AG09309 (cell line): ENCODE measurements at places on chromosomes 2 and 18.

- no peak for DNase-seq
Measured at GRCh38 chr18:35703043-35703688, 121.6 kb downstream of the GALNT1 start.

GRCh38 chr2:176056406-176056805, 27.4 kb downstream of the EVX2 start:
- no peak for DNase-seq

- DNase-seq = no peak
Measured at GRCh38 chr2:201280191-201281040, 20.1 kb downstream of the CASP8 start.

GRCh38 chr2:65142515-65142914, 12.6 kb upstream of the RAB1A start:
- DNase-seq = no peak

DNA sequence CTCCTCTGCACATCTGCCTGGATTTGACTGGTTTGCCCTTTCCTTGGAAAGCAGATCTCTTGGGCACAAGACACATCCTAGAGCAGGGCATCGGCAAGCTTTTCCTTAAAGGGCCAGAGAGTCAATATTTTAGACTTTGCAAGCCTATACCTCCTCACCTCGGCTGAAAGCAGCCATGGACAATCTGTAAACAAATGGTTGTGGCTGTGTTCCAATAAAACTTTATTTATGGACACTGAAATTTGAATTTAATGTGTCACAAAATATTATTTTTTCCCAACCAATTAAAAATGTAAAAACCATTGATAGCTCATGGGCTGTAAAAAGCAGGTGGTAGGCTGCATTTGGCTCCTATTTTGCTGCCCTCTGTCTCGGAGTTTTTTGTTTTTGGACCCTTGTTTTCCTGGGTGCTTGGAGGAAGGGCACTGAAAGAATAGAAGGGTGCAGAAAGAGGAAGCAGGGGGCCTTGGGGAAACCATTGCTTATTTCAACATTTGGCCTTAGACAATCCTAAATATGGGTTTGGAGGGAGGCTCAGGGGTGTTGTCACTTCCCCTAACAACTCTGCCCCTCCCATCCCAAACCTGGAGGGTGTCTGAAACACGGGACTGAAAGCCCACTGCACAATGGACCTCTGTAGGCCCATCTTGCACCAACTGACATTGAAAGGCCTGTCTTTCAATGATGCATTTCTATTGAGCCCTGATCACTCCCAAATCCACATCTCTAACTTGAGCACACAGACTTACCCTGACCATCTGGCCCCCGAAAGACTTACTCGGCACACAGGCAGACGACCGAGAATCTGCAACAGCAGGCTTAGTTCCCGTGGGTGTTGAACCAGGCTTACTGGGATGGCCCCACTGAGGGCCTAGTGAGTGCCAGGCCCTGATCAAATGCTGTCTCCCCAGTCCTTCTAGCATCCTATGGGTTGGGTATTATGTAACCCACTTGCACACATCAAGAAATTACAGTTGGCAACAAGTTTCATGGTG, 7.1 kb upstream of the ZFP36L2 start:
- no peak for DNase-seq

DNA sequence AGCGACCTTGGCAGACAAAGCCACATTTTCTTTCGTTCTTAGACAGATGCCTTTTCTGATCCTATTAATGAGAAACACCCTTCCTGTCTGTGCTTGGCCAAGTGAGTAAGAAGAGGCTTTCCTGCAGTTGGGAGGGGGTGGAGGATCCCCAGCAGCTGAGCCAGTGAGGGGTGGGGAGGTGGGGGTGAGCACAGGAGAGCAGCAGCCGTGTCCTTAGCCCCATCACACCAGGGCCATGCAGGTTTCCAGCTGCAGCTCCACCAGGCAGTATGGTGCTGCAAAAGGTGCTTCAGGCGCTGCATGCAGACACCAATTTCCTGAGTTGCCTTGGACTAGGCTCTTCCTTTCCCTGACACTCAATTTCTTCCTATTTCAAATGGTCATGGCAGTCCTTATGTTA, 123.3 kb upstream of the SIX2 start:
- DNase-seq = no peak

DNA sequence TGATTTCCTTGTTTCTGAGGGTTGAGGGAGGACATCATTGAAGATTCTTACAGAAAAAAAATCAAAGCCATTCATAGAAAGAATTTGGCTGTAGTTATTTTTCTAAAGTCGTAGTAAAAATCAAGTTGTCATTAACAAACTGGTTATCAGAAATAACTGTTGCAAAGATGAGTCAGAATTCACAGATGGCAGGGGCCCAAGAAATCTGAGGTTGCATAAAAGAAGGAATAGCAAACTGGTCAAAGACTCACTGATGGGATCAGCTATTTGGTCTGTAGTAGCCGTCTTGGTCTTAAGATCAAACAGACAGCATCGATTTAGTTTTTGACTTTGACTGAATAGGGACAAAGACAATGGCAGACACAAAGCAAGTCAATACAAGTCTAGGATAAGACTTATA, 334.3 kb downstream of the FIGN start:
- DNase-seq = peak; percentile 7

DNA sequence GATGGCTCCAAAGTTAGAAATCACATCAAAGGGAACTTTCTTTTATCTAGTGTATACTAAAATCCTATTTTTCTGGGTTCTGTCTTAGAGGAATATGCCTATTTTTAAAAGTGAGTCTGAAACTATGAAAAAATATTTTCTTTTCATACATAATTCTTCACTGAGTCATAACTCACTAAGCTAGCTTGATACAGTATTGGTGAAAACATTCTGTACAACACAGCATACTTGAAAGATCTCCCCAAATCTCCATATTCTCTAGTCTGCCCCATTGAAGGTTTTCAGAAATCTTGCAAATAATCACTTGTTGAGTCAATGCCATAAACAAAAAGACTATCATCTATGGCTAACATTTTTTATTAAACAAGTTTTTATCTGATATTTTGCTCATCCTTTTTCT, 44.5 kb downstream of the COL3A1 start:
- DNase-seq = no peak

GRCh38 chr2:217636991-217637561, 365.7 kb downstream of the TNS1 start:
- no peak for DNase-seq

DNA sequence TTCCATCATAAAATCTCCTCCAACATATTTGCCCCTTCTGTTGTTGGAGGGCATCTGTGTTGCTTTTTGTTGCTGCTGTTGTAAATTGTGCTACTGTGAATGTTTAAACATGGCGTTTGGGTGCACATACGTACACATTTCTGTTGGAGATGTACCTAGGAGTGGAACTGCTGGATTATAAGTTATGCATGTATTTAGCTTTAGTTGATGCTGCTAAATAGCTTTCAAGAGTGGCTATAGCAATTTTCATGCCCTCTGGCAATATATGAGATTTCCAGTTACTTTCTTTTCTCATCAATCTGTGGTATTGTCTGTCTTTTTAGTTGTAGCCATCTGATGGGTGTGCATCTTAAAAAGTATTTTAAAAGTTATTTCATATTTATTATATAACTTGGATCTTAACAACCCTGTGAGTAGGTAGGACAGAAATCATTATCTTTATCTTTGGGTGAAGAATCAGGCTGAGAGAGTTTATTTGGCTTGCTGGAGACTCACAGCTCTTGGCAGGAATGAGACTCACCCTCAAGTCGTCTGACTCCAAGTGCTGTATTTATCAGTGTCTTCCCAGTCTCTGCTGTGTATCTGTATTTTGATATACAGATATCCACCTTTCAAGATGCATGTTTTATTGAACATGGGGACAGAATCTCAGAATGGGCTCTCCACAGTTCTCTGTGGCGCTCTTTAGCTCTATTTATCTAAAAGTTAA, 16.9 kb downstream of the ZNF236 start:
- DNase-seq = no peak

- DNase-seq = no peak
Measured at GRCh38 chr18:80154293-80154692, 45.2 kb downstream of the ADNP2 start.

DNA sequence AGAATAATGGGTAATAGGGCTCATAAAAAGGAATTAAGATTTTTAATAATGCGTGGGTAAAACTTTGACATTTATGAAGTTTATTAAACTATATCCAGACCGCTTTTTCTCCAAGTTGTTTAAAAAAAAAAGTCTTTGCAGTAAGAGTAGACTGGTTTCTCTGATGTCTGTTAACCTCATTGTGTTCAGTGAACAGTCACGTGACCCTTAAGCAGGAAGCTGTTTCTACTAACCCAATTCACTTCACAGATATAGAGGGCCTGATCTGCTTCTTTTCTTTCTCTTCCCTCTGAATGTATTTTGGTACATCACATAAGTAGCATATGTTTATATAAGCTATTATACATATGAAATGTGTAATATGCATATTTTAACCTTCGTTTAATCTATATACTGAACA, 1011.3 kb upstream of the CELF4 start:
- DNase-seq = no peak

DNA sequence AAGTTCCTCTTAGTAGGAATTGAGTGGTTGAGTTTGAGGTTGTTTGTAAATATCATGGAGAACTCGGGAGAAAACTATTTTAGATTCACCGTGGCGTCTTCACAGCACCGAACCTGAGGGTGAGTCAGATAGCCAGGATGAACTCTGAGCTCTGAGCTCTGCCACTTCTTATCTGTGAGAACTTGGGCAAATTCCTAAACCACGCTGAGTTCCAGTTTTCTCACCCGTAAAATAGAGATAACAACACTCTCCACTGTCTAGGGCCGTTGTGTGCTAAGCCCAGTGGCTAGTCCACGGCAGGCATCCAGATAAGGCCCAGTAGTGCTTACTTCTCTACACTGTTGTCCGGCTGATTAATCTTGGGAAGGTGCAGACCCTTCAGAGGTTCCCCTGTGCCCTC, 7.0 kb downstream of the KIF5C start:
- no peak for DNase-seq

DNA sequence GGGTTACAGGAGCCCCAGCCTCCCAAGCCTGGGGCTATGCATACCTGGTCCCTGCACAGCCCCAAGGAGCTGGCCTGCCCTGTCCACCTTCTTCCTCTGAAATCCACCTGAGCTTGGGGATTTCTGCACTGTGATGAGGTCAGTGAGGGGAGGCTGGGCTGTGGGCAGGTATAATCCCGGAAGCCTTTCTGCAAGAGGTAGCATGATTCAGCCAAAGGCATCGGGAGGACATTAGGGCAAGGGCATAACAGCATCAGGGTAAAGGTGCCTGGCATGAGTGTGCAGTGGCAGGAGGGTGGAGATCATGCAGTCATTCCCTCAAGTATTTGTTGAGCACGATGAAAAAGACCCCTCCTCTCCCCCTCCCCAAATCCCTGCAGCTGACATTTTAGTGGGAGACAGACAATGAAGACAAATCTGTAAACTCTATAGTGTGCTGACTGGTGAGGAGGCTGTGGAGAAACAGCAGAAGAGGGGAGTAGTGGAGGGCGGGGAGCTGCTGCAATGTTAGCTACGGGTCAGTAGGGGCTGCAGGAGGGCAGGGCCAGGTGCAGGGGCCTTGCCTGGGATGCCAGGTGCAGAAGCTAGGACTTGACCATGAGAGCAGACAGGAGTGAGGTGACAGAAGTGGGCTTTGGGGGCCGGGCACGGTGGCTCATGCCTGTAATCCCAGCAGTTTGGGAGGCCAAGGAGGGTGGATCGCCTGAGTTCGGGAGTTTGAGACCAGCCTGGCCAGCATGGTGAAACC, 18.7 kb downstream of the ZFP36L2 start:
- DNase-seq = no peak
